WTC11 (cell line): ENCODE measurements at places on chromosomes 6 and 20. TPM values are rescaled to one million over a fixed set of nuclear protein-coding genes. Genes with fewer than 3 reads are reported as not detected.

DNA sequence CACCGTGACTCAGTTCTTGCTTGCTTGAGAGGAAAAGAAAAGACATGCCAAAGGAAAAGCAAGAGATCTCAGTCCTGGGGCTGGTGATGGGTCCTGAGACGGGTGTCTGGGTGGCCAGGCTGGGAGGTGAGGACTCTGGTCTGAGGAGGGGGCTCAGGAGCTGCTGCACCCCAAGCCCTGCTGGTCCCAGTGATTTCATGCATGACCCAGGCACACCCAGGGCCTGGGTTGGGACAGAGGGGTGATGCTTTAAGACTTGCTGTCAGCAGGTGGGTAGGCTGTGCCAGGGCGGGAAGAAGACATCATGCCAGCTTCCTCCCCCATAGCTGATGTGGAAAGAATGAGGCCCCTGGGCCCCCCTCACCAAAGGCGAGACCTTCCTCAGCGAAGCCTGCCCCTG, 65.1 kb upstream of the PMEPA1 start:
- DNase-seq = no peak

DNA sequence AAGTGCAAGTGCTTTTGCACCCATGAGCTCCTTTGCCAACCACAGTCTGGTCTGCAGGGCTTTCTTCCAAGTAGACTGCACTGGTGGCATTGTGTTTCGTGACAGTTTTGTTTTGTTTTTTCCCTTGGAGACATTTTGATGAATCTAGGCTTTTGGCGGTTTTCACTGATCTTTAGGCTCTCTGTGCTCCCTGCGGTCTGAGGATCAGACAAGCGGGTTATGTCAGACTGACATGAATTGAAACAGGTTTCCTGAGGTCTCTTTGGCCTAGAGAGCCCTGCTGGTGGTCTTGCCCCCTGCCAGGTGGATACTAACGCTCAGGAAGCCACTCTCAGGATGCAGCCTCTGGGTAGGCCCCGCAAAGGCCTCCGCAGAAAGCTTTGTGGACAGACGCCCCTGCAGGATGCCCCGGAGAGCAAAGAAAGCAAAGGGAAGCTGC, 555.4 kb upstream of the AGPAT4 start:
- no peak for DNase-seq

DNA sequence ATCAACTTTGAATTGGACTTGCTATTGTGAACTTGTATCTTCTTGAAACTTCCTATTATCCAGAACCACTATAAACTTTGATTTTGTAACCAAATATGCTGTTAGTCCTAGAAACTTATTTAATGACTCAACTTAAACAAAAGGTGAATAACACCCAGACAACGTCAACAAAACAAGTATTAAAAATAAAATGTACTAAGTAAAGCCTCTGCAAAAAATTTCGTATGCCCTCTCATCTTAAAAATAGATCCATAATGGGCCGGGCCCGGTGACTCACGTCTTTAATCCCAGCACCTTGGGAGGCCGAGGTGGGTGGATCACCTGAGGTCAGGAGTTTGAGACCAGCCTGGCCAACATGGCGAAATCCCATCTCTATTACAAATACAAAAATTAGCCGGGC, 401.7 kb downstream of the ESR1 start:
- no peak for DNase-seq

DNA sequence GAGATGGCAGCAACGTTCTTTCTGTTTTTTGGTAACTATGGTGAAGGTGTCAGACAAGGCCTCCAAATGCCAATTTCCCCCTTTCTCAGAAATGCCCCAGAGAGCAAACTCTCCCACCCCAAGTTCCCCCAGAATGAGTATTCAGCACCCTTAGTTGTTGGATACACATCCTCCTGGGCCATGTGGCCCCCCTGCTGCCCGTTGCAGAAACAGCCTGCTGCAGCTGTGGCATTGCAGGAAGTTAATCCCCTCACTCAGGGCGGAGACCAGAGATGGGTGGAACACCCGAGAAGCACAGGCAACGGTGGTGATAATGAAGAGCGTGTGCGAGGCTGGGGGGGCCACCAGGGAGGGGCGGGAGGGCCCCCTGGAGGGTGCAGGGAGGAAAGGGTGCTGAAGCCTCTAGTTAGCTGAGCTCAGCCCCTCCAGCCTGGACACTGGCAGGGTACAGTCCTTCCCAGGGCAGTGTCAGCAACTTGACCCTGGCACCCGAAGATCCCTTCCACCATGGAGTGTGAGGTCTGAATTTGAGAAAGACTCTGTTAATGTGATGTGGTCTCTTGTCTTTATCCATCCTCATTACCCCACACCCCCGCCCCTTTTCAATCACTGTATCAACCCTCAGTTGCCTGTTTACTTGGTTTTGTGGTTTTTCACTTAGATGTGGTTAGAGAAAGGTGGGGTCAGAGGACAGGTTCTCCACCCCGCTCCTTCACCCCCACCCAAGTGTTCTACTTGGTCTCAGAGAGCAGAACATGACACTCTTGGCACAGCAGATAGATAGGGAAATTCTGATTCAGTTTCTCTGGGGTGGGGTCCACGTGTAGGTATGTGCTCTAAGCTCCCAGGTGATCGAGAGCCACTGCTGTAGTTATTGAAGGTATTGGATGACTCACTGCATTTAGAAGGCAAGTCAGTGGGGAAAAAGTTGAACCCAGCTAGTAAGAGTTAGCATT, 208.8 kb upstream of the SUPT3H start:
- no peak for DNase-seq

The PTK6 gene
- 0.22 to 0.53 TPM (median 0.32 TPM) in 3 replicates for total RNA-seq

The MAP3K5 gene
- total RNA-seq = 1.6 to 1.9 TPM (median 1.7 TPM) in 3 replicates

The SPATA25 gene
- total RNA-seq = 3.3 to 4.5 TPM (median 3.7 TPM) in 3 replicates
